ENCODE measurements at places on chromosomes 16 and 17.

DNA sequence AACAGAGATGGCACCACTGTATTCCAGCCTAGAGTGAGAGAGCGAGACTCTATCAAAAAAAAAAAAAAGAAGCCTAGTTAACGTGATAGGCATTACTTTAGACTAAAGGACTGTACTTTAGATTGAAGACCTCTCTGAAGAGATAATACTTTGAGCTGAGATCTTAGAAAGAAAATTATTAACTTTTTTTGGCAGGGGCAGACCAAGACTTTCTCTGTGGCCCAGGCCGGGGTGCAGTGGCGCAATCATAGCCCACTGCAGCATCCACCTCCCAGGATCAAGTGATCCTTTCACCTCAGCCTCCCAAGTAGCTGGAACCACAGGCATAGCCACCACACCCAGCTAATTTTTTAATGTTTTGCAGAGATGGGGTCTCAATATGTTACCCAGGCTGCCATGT is 75.7 kb upstream of the TNRC6A start:
- no peak for DNase-seq

- DNase-seq: no peak
Observed at GRCh38 chr17:10069301-10069700, 129.1 kb downstream of the GAS7 start.

GRCh38 chr17:29791336-29792080 is 138.5 kb downstream of the SSH2 start:
- DNase-seq: no peak

DNA sequence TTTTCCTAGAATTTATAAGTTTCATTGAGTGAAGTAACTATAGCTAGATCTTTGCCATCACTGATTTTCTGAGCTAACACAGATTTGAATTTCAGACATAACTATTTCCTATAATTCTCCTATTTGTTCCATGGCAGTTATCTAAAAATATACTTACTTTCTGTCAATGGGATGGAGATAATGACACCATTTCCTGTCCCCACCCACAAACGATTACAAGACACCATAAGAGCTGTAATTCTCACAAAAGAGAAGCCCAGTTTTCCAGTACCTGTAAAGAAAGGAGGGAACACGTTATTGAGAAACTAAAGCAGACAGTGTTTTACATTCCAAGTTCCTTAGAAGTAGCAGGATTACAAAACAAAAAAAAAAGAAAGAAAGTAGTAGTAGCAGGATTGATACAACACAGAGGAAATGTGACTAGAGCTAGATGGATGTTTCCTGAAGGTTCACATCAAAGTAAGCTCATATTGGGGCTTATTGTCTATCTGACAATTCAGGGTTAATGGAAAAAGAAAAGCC is 110.9 kb upstream of the TOB1 start:
- no peak for DNase-seq

DNA sequence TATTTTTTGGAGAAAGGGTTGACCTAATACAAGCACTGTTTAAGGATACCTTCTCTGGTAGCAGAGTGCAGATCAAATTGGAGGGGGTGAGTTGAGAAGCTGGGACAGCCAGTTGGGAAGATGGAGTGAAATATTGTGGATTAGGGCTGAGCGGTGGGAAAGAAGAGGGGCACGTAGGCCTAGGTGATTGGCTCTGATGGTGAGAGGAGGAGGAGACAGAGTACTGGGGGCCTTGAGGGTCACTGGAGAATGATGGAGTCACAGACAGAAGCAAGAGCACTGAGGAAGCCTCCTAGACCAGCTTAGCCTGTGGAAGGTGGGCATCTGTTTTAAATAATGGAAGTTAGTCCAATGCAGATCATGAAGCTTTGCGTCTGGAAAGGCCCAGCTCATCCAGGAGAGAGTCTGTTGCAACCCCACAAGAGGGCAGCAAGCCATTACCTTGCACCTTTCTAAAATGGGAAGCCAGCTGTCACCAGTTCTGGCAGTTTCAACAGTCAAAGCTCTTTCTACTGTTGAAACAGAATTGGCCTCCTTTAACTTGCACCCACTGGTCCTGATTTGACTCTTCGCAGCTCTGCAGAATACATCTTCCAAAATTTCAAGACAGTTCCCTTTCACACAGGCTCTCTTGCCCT is 11.8 kb downstream of the SLC9A5 start:
- DNase-seq: peak; percentile 40

DNA sequence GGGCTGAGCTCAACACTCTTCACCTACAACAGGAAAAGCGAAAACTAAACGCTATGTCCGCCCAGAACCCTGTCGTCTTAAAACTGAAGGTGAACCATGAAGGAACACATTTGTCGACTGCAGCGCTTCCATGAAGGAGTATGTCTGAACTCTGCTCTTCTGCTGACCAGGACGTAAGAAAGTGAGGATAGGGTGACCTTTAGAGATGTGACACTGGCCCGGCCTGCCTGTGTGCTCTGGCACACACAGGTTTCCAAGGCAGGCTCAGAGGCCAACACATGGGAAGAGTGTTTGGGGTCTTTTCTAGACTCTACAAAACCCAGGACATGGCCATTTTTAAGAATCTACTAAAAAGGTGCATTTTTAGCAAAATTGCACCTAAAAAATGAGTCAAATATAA is 21.1 kb downstream of the MARF1 start:
- no peak for DNase-seq

GRCh38 chr17:73705594-73705993 is 61.3 kb upstream of the SDK2 start:
- no peak for DNase-seq

DNA sequence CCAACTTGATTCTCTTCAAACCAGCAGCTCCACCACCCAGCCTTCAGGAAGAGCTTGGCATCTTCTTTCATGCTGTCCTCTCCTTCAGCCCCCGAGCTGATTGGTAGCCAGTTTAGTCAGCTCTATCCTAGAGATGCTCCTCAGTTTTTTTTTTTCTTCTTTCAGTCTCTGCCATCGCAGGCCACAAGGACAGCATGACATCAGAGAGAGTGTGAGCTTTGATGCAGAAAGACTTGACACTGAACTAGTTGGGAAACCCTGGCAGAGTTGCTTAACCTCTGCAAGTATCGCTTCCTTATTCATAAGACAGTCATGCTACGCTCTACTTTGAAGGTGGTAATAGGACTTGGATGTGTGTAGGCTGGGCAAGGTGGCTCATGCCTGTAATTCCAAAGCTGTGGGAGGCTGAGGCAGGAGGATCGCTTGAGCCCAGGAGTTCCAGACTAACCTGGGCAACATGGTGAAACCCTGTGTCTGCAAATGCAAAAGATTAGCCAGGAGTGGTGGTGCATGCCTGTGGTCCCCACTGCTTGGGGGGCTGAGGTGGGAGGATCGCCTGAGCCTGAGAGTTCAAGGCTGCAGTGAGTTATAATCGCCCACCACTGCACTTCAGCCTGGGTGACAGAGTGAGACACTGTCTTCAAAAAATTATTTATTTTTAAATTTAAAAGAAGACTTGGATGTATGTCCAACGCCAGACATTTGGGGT is 2.6 kb downstream of the CD300LB start:
- DNase-seq: no peak

Measured in NCI-H2107 (cell line).